ENCODE measurements at places on chromosomes 7 and 10. TPM values are rescaled to one million over a fixed set of nuclear protein-coding genes. Genes with fewer than 3 reads are reported as not detected.

- DNase-seq = no peak
- H3K27me3 ChIP-seq = no peaks in the 10 kb centered on the region
- no peaks in the 10 kb centered on the region for H3K4me1 ChIP-seq
- H3K27ac ChIP-seq = no peak overlapping the region
Observed at GRCh38 chr7:108152198-108152597, 22.0 kb upstream of the LAMB4 start.

DNA sequence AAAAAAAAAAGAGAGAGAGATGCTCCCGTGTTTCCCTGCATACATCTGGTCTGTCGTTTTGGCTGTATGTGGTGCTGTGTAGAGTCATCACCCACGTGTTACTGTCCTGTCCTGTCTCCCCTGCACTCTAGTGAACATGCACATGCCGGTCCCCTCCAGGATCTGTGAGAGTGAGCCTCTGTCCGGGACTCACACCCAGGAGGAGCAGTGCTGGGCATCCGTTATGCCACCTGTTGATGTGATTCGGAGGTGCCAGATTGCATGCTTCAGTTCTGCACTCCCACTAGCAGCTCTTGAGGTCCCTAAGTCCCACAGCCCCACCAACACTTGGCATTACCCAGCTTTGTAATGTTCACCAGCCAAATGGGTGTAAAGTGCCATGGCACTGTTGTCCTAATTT lies 16.4 kb downstream of the GHRHR start:
- no peak overlapping the region for H3K27ac ChIP-seq
- H3K27me3 ChIP-seq = peaks cover 6% of the 10 kb centered on the region
- H3K4me3 ChIP-seq = no peak overlapping the region
- no peak for DNase-seq
- H3K36me3 ChIP-seq = no peaks in the 10 kb centered on the region

DNA sequence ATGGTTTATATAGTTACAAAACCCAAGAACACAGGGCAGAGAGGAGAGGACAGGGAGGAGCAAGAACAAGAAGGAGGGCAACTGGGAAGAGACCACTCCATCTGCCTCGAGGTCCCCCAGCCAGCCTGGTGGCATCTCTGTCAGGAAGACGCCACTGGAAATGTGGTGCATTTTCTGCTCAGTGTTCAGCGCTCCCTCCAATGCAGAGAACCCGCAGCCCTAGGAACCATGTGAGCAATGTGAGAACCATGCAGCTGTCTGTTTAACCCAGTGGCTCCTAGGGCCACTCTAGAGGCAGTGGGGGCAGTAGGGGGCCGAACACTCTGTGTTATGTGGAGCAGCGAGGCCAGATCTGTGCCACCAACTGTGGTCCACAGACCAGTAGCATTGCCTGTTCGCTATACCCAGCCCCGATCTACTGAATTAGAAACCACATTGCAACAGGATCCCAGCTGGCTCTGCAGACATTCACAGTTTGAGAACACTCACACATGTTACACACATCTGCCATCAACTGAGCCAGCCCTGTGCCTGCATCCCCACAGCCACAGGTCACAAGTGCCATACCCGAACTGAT lies 110.2 kb downstream of the CPXM2 start:
- H3K4me1 ChIP-seq = peaks cover 30% of the 10 kb centered on the region
- peaks cover 7% of the 10 kb centered on the region for H3K27me3 ChIP-seq
- H3K27ac ChIP-seq = peak overlapping the region; percentile 59
- peaks cover 6% of the 10 kb centered on the region for H3K36me3 ChIP-seq

- no peaks in the 10 kb centered on the region for H3K4me1 ChIP-seq
- H3K4me3 ChIP-seq = no peak overlapping the region
- no peak overlapping the region for H3K27ac ChIP-seq
- no peaks in the 10 kb centered on the region for H3K27me3 ChIP-seq
- DNase-seq = no peak
- peaks cover 6% of the 10 kb centered on the region for H3K36me3 ChIP-seq
Observed at GRCh38 chr7:71140264-71140663, 8.3 kb downstream of the GALNT17 start.

GRCh38 chr10:13957856-13958255 lies 371.1 kb downstream of the PRPF18 start:
- H3K4me3 ChIP-seq = no peak overlapping the region
- no peaks in the 10 kb centered on the region for H3K36me3 ChIP-seq
- no peak overlapping the region for H3K27ac ChIP-seq
- H3K27me3 ChIP-seq = peaks cover 2% of the 10 kb centered on the region
- peaks cover 26% of the 10 kb centered on the region for H3K4me1 ChIP-seq
- no peak for DNase-seq

DNA sequence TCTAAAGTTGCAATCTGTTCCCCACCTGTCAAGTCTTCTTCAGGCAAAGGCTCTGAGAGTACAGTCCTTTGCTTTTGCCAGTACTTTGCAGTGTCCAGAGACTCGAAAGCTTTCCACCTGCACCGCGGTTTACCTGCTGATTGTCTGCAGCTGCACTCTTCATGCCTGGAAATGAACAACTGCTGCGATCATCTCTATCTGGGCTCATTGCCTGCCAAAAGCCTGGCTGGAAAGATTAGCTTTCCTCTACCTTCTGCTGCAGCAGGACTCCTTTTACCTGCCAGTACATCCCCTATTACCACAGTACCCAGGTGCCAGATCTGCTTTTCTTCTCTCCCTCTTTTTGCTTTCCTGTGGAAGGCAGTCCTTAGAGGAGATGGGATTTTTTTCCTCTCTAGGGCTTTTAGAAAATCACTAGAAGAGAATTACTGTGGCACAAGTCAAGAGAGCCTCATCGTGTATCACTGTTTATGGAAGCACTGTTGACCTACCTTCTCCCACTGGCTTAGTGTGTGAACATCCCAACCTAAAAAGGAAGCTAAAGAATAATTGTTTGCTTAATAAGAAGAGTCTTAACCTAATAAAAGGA lies 2.2 kb downstream of the STRIP2 start:
- no peaks in the 10 kb centered on the region for H3K36me3 ChIP-seq
- H3K4me3 ChIP-seq = no peak overlapping the region
- DNase-seq = no peak
- H3K4me1 ChIP-seq = peaks cover 12% of the 10 kb centered on the region

GRCh38 chr10:47095211-47095610 lies 184.0 kb downstream of the PTPN20 start:
- H3K4me1 ChIP-seq = no peaks in the 10 kb centered on the region
- H3K4me3 ChIP-seq = no peak overlapping the region
- H3K27ac ChIP-seq = no peak overlapping the region
- H3K36me3 ChIP-seq = no peaks in the 10 kb centered on the region

DNA sequence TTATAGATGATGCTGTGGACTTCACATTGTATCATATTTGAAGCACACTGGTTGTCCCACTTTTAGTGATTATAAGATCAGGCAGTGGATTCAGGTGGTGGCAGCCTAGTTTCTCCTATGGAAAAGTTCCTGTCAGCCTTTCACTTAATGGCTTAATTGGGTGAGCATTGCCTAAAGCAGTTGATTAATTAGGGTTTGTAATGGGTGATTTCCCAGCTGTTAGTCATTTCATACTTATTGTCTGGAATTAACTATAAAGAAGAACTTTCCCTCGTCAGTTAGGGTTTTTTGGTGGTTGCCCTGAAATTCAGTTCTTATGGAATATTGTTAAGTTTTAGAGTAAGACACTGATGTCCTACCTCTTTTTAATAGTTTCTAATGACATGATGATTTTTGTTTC lies 78.8 kb downstream of the SLC25A40 start:
- no peak for DNase-seq
- no peak overlapping the region for H3K4me3 ChIP-seq
- no peaks in the 10 kb centered on the region for H3K4me1 ChIP-seq
- H3K27me3 ChIP-seq = peaks cover 2% of the 10 kb centered on the region
- peaks cover 11% of the 10 kb centered on the region for H3K36me3 ChIP-seq

DNA sequence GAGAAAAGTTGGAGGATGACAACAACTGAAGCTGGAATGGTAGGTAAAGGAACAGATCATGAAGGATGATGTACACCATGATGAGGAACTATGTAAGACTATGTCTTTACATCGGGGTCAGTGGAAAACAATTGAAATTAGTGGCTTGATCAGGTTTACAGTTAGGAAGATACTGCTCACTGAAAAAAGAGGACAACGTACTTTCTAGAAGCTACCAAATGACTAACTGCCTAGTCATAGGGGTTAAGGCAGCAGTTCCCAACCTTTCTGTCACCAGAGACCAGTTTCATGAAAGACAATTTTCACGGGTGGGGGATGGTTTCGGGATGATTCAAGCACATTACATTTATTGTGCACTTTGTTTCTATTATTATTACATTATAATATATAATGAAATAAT lies 91.6 kb upstream of the ANKRD1 start:
- DNase-seq = no peak
- H3K4me3 ChIP-seq = no peak overlapping the region
- H3K36me3 ChIP-seq = no peaks in the 10 kb centered on the region
- no peaks in the 10 kb centered on the region for H3K4me1 ChIP-seq
- H3K27ac ChIP-seq = no peak overlapping the region

The BAIAP2L1 gene
- 0.66 TPM for total RNA-seq

The CAV1 gene
- 0.78 TPM for total RNA-seq

The RAPGEF5 gene
- 169 TPM for total RNA-seq

The SFRP5 gene
- not detected for total RNA-seq

The GPR158 gene
- 2.6 TPM for total RNA-seq
